Activated T-cell treated with anti-CD3 and anti-CD28 coated beads for 48 hours (primary cell): ENCODE measurements at places on chromosomes 5 and 9.

DNA sequence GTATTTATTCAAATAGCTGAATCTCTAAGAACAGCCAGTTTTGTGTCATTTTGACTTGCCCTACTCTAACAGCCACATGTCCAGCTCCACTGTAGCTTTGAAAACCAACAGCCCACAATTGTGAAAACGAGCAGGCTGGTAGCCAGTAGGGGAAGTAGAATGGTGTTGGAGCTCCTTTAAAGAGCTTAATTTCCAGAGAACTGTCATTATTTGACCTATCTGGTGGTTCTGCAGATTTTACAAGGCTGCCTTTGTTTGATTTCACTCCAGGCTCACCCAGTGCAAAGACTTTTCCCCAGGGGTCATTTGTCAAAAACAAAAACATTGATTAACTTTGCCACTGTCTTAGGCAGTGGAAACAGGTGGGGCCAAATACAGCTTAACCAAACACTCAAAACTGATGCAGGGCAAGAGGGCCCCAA is 3.2 kb upstream of the PJA2 start:
- no peak for DNase-seq

GRCh38 chr5:152271420-152271819 is 133.7 kb downstream of the NMUR2 start:
- DNase-seq = no peak

GRCh38 chr9:546797-547223 is 294.7 kb upstream of the DMRT1 start:
- DNase-seq = no peak

DNA sequence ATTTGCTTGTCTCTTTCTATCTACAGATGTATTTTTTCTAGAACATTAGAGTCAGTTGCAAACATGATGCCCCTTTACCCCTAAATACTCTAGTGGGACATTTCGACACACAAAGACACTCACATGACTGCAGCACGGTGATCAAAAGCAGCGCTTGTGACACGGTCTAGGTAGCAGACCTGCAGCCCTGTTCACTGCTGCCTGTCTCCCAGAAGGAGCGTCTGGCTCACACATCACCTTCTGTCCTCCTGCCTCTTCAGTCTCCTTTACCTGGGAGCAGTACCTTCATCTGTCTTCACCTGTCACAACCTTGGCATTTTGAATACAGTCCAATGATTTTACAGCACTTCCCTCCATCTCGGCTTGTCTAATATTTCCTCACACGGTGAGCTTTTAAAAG is 51.9 kb upstream of the SH3PXD2B start:
- DNase-seq = no peak

DNA sequence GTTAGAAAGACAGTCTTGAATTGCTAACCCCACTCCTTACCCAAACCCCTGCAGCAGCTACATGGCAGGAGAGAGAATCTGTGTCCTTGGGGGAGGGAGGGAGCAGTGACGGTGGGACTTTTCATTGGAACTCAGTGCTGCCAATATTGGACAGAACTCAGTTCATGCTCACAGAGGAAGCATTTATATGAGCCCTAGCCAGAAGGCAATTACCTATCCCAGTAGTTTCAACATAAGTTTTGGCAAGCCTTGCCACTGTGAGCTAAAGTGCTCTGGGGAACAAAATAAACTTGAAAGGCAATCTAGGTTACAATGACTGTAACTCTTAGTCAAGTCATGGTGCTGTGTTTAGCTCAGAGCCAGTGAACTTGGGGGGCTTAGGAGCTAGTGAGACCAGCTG is 1013.4 kb upstream of the COX7C start:
- DNase-seq = no peak

- no peak for DNase-seq
These were observed 95.0 kb downstream of the NPR3 start for GRCh38 chr5:32805971-32806638.

DNA sequence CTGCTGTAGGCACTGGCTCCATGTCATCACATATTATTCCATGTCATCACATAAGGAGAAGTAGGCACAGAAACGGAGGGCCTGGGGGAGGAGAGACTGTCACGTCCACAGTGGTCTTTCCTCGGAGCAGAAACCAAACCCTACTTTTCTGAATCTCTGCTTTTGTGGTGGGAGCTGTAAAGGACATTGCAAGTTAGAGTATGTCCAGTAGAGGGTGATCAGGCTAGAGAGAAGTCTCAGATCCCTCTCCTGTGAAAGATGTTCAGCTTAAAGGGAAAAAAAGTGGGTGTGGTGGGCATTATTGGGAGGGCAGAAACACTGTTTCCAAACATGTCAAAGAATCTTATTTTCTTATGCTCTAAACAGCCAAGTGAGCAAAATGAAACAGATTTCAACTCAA is 19.4 kb upstream of the FBP2 start:
- no peak for DNase-seq

- no peak for DNase-seq
These were observed 14.3 kb downstream of the LHX3 start for GRCh38 chr9:136190656-136191055.

DNA sequence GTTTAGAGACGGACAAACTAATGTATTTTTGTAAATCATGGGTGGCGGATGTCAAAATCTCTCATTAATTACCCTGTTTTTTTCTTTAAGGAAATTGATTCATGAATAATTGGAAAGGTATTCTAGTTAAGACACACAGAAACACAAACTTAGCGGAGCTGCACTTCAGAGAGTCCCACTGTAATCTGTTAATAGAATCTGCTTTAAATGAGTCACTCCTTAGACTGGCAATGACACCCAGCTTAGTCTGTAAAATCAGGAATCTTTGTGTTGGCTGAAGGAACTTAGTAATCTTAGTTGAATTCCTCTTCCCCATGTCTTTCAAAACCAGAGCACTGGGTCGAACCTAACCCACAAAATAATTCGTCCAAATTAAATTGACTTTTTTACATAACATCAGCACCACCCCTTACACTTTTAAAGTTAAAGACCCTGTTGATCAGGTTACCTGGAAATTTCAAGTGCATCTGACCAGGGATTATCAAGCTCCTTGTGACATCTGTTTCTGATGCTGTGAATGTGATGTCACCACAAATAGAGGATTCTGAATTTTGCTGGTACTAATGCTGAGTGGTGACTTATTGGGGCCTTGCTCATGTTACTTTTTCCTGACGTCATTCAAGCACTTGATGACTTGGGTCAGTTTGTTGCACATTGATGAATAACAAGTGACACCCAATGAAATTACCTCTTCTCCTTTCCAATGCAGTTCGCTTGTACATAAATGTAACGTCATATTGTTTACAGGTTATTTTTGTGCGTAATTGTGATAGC is 313.6 kb downstream of the KCTD16 start:
- no peak for DNase-seq

DNA sequence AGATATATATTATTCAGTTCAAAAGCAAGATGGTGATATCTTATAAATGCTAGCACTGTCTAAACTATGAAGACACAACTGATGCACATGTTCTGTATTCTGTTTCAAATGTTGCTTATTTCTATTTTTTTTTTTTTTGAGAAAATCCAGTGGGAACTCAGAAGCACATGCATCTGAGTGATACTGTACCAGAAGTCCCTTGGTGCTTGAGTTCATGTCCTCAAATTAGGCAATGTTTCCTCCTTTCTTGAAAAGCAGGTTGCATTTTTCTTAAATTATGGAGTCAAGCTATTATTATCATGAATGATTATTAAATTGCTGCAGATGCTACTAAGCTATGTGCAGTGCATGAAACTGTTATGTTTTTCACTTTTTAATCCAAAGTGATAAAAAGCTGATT is 70.4 kb downstream of the CAMK4 start:
- no peak for DNase-seq

- DNase-seq = no peak
These were observed 7.2 kb downstream of the NDUFS6 start for GRCh38 chr5:1808439-1808838.

- no peak for DNase-seq
These were observed 57.7 kb downstream of the AK8 start for GRCh38 chr9:132820169-132820944.

- DNase-seq = no peak
These were observed 143.3 kb downstream of the GABBR2 start for GRCh38 chr9:98565152-98566135.

DNA sequence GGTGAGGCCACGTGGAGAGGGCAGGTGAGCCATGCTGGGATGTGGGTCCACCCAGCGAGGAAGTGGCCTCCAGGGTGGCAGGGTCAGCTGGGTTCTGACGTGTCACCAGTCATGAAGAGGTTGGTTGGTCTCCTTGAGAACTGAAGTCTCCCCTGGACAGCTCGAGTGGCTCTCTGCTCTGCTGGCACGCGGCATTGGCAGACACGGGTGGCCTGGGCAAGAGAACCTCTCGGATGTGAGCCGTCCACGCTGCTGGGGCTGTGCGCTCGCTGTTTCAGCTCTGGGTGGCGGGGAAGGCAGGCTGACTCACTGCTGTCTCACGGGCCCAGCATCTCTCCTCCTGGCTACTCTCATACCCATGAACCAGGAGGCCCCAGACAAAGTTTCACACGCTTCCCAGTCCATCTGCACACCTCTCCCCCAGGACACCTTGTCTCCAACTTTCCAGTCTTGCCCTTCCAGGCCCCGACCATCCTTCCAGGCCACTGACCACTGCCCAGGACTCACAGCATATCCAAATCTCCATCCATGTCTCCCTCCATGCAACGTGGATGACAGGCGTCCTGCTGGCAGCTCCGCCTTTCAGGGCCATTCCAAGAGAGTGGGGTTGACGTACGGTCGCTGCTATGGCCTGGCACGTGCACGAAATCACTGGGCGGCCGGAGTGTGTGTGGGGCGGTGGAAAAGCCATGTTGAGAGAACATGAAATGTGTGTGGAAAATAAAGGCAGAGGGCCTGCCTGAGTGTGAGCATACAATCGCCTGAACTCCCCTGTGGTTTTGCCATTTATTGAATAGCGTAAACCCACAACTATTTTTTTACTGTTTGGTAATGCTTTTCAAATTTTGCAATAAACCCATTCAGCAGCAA is 145.0 kb upstream of the COL5A1 start:
- DNase-seq = no peak

DNA sequence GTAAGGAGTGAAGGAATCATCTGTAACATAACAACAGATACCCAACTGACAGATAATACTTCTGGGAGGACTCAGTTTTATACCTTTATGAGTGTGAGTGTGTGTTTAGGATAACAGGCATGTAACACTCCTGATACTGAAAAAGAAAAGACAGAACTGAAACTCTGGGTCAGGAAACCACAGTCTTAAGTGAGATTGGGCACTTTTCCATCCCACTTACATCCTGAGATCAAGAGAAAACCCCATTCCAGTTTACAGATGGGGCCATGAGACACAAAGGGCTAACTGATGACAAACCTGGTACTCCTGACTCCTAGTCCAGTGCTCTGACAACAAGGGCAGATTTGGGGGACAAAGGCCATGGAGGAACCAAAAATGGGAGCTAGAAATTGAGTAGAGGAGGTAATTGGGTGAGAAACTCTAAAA is 18.0 kb downstream of the IL5 start:
- DNase-seq = no peak

GRCh38 chr9:124217836-124218437 is 39.8 kb upstream of the NEK6 start:
- no peak for DNase-seq

GRCh38 chr5:155661859-155662258 is 648.3 kb downstream of the KIF4B start:
- no peak for DNase-seq

DNA sequence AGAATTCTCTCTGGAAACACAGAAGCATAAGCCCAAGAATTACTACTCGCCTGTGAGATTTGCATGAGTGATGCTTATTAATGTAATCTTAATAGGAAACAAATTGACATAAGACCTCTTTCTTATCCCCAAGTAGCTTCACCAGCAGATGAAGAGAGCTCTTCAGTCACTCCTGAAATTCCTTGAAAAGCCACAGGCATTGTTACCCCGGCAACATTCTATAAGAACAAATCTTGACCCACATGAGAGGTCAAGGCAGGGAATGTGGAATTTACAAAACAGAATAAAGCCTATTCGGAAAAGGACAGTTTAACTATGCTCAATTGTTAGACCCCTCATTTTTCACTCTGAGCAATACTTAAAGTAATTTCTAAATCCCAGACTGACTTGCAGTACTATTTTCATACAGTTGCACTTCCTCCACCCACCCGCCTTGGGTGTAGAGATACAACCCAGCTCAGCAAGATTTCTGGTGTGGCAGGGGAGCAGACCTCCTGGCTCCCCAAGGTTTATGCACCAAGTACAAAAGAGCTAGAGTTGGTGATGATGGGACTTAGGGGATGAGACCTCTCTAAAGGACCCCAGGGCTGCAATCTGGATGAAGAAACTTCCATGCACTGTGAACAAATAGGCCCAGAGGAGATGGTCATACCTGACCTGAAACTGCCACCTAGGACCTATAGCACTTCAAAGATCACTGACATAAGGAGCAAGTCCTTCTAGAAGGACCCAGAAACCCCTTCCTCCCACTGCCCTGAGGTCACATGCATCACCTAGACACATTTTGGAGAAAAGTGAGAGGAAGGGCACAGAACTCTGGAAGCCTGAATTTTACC is 242.1 kb downstream of the ZNF608 start:
- no peak for DNase-seq

DNA sequence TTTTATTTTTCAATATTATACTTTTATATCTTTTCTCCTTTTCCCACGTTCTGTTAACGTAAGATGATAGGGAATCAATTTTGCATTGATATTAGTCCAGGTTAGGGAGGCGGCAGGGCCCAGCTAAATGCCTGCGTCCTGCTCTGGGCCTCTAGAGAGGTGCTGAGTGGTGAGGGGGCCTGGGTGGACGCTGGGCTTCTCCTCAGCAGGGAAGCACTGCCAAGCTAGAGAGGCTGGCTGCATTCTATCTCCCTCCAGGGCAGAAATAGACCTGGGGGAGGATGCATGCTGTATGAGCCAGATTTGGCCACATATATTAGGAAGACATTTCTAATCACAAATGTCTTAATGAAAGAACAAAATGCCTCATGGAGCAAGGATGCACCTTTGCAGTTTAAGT is 43.6 kb upstream of the NKX2-5 start:
- no peak for DNase-seq

GRCh38 chr5:27465140-27465539 is 426.8 kb upstream of the CDH9 start:
- no peak for DNase-seq

GRCh38 chr5:22500556-22500955 is 352.6 kb downstream of the CDH12 start:
- no peak for DNase-seq

DNA sequence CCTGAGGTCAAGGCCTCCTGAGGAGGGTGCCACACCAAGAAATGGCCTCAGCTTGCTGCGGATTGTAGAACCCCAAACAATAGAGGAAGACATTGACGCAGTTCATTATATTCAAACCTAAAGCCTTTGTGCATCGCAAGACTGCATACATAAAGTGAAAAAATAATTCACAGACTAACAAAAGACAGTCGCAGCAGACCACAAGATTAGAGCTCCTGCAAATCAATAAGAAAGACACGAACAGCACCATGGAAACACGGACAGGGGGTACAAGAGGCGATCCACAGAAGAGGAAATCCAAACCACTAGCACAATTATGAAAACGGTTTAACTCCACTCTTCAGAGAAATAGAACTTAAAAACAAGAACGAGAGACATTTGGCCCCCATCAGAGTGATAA is 10.0 kb upstream of the TCOF1 start:
- no peak for DNase-seq
